Melanocyte of skin (primary cell): ENCODE measurements at places on chromosomes 5 and 9. TPM values are rescaled to one million over a fixed set of nuclear protein-coding genes. Genes with fewer than 3 reads are reported as not detected.

Gene PCDHGA3
- 0.69 and 2.9 TPM in 2 replicates for total RNA-seq

Gene CDC25C
- total RNA-seq: 13.6 and 20.0 TPM in 2 replicates

Gene C9orf153
- under 0.01 TPM in 1 of 2 replicates, not detected in the other for total RNA-seq

Gene G3BP1
- total RNA-seq: 155 and 195 TPM in 2 replicates

Gene PCDHGB5
- total RNA-seq: 8.7 and 12.5 TPM in 2 replicates

Gene SLC45A2
- total RNA-seq: 209 and 347 TPM in 2 replicates

Gene PSMD5
- total RNA-seq: 20.6 and 29.1 TPM in 2 replicates

Gene SLC1A3
- total RNA-seq: 6.3 and 10.0 TPM in 2 replicates

Gene HTR4
- not detected in 2 replicates for total RNA-seq

Gene TNFSF15
- under 0.01 TPM in 1 of 2 replicates, not detected in the other for total RNA-seq

Gene RLN2
- total RNA-seq: 0.33 and 0.93 TPM in 2 replicates

Gene OR1L4
- total RNA-seq: not detected in 2 replicates

Gene SLC34A1
- 0.69 TPM in 1 of 2 replicates, not detected in the other for total RNA-seq

Gene OLFML2A
- under 0.01 and 1.5 TPM in 2 replicates for total RNA-seq

Gene DOLPP1
- total RNA-seq: 10.3 and 10.5 TPM in 2 replicates

Gene CDKN2B-AS1
- total RNA-seq: 3.8 and 5.8 TPM in 2 replicates

Gene PDGFRB
- 0.34 and 10.5 TPM in 2 replicates for total RNA-seq

Gene PLK2
- 105 and 292 TPM in 2 replicates for total RNA-seq
